Small intestine (tissue), 16 donors: ENCODE measurements at places on chromosomes 5 and 9. TPM values are rescaled to one million over a fixed set of nuclear protein-coding genes. Genes with fewer than 3 reads are reported as not detected.

DNA sequence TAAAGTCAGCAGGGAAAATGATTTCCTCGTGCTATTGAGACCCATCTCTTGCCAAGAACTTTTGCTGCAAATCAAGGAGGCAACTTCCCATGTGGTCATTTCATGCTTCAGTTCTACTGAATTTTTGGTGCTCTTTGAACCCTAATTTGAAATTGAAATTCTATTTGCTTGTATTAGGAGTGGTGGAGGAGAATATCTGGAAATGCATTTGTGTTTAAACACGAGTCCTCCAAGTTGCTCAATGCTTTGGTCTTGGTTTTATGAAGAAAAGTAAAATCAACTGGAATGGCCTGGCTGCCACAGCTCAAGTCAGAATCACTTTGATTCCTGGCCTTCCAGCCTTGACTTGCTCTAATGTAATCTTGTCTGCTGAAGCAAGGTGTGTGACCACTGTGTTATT, 613.2 kb downstream of the TLE1 start:
- DNase-seq: no peak

LPAR1 gene
- 13.6 TPM for polyA plus RNA-seq

- peak; percentile 3 for DNase-seq
Measured at GRCh38 chr9:119986205-119986604, 593.8 kb downstream of the CDK5RAP2 start.

PCDHA1 gene
- 0.43 TPM for polyA plus RNA-seq

GRCh38 chr9:37729499-37729898, 24.1 kb upstream of the TRMT10B start:
- DNase-seq: no peak
